IMR-90 (cell line): ENCODE measurements at places on chromosomes 13 and 19. TPM values are rescaled to one million over a fixed set of nuclear protein-coding genes. Genes with fewer than 3 reads are reported as not detected.

GRCh38 chr13:48508011-48508410 is 24.9 kb downstream of the RCBTB2 start:
- no peak for DNase-seq

DNA sequence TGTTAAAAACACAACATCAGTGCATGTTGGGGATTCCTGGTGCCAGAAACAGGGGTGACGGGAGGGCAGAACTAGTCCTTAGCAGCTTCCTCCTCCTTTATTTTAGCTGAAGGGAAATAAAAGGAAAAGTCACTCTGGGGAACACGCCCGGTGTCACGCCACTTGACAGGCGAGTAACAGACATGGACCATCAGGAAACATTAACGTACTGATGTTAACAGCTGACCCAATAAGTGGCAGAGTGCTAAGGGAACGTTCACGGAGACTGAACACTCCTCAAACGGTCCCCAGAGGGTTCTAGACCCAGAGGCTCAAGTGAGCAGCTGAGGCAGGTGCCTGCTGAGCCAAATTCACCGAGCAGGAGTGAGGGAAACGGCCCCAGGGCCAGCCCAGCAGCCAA is 13.9 kb upstream of the EIF3G start:
- no peak for DNase-seq

- no peak for DNase-seq
These were observed 2.0 kb downstream of the ZBTB7A start for GRCh38 chr19:4064496-4065260.

GRCh38 chr19:51470966-51471365 is 7.4 kb upstream of the CEACAM18 start:
- DNase-seq: no peak

DNA sequence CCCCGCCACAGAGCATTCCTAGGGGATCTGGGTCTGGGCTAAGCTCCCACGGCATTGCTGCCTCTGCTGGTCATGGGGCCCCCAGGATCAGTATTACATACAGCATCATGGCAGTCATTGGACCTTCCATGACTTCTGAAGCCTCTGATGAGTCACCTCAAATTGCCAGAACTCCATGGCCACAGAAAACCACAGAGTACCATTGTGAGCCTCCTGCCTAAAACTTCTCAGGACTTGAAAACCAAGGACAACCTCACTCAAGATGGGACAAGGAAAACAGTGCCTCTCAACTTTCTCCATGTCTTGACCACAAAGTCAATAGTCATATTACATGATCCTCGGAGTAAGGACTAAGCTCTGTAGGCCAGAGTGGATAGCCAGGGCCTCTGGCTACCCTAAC is 306.0 kb downstream of the GPC5 start:
- no peak for DNase-seq

GJB6 gene
- not detected in 2 replicates for polyA plus RNA-seq

- peak; percentile 26 for DNase-seq
These were observed 157.0 kb downstream of the KLF5 start for GRCh38 chr13:73215823-73216222.

ADGRE3 gene
- polyA plus RNA-seq: not detected in 2 replicates

C19orf33 gene
- 0.80 and 0.96 TPM in 2 replicates for polyA plus RNA-seq

SGCG gene
- polyA plus RNA-seq: 0.06 TPM in 1 of 2 replicates, not detected in the other

- no peak for DNase-seq
These were observed 50.6 kb downstream of the ELF1 start for GRCh38 chr13:40968416-40969000.

UBL5 gene
- polyA plus RNA-seq: 1,091 and 1,179 TPM in 2 replicates

FOXO1 gene
- 0.07 and 0.12 TPM in 2 replicates for polyA plus RNA-seq

YJU2 gene
- polyA plus RNA-seq: 18.8 and 18.9 TPM in 2 replicates

- DNase-seq: peak; percentile 90
These were observed 31.9 kb downstream of the PTPRS start for GRCh38 chr19:5308451-5309437.

RTBDN gene
- polyA plus RNA-seq: 0.07 and 0.14 TPM in 2 replicates

WDR88 gene
- polyA plus RNA-seq: not detected in 2 replicates

DNA sequence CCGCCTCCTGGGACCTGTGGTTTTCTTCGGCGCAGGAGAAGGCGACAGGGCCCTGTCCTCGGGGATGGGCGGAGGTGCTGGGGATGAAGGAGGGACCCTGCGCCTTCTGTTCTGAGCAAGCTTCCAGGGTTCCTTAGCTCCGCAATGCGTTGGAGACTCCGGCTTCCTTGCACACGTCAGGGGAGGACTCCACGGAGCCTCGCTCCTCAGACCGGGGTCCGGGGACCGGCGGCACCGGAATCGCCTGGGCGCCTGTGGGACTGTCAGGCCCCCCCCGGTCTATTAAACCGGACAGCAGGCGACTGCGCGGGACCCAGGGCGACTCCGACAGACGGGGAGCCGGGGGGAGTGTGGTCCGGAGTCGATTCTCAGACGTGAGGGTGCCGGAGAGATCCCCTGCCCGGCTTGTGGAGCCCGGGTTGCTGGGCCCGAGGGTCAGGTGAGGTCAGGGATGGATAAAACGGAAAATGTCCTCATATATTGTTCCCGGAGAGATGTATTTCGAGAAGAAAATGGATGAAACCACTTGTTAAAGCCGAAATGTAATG is 227.4 kb downstream of the TEX29 start:
- DNase-seq: no peak

DNA sequence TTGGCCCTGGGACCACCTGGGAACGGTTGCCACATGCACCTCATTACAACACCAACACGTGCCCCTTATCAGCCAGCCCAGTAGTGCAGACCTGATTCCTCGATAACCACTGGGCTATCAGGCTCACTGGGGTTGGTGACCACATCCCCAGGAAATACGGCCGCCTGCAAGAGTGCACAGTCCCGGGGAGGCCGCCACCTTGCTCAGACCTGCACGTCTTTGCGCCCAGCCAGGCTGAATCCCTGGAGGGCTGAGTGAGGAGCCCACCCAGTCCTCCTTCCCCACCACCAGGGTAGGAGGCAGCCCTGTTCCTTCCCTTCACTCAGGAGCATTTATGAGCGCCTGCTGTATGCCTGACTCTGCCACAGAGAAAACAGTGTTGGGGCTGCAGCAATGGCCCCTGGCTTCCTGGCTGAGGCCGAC is 67.8 kb downstream of the CEBPG start:
- no peak for DNase-seq

GRCh38 chr13:77853703-77854102 is 64.9 kb downstream of the EDNRB start:
- DNase-seq: no peak

DNA sequence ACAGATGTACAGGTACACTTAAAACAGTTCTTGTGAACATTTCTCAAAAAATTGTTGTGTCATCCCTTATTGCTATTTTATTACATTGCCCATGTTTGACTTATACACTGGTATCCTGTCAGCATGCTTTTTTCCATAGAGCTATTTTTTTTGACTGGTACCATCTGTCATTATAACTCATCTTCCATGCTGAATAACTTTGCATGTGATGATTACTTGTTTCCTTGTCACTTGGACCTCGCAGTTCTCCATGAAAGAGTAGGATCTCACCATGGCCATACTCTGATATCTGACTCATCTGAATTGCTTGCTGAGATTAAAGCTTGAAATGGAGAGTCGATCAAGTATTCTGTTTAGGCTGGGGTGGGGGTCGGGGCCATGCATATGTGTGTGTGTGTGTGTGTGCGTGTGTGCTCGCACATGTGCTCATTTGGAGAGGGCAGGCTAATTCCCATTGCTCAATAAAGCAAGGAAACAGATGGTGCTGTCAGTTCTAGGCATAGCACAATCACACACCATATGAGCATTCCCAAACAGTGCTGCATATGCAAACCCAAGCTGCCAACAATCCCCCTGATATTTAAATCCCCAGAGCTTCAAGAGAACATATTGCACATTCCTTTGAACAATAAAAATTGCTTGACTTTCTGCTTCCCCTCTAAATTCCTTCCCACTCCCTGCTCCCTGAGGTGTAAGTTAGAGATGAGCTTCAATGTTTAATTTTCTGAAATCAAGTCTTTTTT is 62.9 kb downstream of the NHLRC3 start:
- no peak for DNase-seq

DNA sequence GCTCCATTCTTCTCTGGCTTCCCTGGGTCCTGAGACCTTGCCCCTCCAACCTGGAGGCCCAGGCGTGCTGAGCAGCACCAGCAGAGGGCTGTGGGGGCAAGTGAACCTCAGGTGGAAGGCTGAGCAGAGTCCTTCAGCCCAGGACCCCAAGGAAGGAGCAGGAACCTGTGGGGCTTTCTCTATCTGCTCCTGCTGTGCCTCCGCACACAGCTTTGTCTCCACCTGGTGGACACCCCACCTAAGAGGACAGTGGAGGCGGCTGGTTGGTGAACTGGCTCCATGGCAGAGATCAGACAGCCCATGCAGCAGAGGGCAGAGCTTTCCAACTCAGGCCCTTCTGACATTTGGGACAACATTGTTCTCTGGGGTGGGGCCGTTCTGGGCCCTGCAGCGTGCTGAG is 19.7 kb downstream of the ZFR2 start:
- DNase-seq: no peak

GRCh38 chr13:73535341-73535740 is 476.5 kb downstream of the KLF5 start:
- DNase-seq: no peak

DNA sequence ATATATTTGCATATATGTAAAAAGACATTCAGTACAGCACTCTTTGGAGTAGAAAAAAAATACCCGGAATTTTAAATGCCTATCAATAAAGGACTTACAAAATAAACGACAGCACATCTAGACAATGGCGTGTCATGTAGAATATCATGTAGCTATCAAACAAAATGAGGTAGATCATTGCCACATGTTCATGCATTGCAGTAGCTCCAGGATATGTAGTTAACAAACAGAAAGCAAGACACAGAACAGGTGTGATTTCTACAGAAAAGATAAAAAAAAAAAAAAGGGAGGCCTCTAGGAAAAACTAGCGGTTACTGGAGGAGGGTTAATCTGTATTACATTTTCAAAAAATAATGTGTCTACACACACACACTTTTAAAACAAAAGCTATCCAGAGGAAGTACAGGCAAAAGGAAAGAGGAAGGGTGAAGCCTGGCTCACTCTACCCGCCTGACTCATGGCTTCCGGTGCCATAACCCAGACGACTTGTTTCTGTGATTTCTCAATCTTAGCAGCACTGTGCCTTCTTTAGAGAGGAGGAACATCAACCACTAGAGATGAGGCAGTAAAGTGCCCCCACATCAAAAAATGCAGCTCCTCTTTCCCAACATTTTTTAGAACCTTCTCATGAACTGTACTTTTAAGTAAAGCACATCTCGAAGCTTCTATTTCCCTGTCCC is 6.9 kb downstream of the KCTD12 start:
- peak; percentile 70 for DNase-seq

ZIK1 gene
- polyA plus RNA-seq: 3.5 and 4.1 TPM in 2 replicates

DNA sequence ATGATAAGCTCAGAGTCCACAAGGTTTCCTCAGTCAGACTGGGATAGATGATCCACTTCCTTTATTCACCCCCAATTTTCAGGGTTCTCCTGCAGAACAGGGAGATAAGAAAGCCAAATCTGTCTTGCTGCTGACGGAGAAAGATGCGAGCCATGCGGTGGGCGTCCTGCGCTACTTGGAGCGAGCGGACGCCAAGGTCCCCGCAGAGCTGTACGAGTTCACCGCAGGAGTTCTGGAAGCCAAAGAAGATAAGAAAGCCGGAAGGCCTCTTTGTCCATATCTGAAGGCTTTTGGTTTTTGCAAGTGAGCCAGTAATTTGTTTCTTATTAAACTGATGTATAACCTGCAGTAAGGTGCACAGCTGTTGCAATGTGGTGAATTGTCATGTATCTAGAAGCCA is 66.7 kb downstream of the SLC7A9 start:
- DNase-seq: no peak

STARD13 gene
- polyA plus RNA-seq: 23.6 and 27.0 TPM in 2 replicates

GRCh38 chr19:32350987-32351348 is 5.6 kb downstream of the ZNF507 start:
- DNase-seq: no peak

IGFL3 gene
- polyA plus RNA-seq: not detected in 2 replicates

DNA sequence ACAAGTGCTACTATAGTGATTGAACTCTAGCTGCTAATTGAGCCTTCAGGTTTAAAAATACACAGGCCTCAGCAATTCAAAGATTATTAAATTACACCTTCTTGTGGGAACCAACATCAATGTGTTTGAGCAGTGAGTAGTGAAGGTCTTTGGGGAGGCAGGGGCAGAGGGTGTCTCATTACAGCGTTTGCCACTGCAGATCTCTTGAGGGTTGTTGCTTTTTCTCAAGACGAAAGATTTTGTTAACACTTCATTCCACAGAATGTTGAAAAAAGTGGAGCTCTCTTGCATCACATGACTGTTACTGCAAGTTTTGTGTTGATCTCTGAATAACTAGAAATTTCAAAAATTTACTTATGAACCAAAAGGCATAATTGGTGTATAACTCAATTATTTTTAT is 253.6 kb downstream of the ATP8A2 start:
- DNase-seq: no peak

DNA sequence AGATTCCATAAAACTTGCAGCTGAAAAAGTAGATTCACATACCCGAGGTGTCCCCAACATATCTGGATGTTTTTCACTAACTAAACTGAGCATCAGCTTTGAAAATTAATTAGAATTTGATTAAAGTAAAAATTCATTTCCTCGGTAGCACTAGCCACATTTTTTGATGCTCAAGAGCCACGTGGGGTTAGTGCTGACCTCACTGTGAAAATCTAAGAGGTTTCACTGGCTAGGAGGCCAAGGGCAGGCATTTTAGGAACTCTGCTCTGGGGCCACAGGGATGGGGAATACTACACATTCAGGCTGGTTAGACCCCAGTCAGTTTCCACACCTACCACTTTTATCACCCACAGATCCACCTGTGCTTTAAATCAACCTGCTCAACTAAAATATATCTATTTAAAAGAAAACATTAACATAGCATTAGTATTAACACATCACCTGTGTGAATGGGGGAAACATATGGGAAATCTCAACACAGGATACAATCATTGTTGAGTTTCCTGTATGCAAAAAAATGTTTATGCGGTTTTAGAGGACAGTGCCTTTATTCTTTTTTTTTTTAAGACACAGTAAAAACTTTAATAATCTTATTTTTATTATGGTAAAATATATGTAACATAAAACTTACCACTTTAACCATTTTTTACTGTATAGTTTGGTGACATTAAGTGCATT is 45.5 kb downstream of the BRD4 start:
- no peak for DNase-seq

- DNase-seq: no peak
These were observed 176.9 kb downstream of the TBC1D4 start for GRCh38 chr13:75305059-75305458.

GRCh38 chr13:51630288-51630615 is 46.0 kb downstream of the WDFY2 start:
- DNase-seq: no peak
